ENCODE measurements at places on chromosomes 2 and 18.

DNA sequence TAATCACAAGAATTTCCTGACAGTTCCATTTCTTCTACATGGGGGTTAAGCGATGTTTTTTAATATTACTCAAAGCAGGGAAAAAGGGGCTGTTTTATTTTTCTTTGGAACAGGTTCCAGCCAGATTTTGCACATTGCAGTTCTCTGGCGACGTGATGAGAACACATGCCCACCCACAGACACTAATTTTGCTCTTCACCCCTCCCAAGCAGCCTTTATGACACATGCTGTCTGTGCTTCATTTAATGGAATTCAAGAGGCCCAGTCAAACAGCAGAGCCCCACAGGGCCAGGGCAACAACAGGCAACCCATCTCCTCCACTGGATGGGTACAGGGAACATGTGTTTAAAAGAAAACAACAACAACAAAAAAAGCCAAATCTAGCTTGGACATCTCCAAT, 70.8 kb downstream of the SPRED2 start:
- DNase-seq, result peak; percentile 67

GRCh38 chr2:56195563-56195962, 11.8 kb downstream of the CCDC85A start:
- DNase-seq, result peak; percentile 39

DNA sequence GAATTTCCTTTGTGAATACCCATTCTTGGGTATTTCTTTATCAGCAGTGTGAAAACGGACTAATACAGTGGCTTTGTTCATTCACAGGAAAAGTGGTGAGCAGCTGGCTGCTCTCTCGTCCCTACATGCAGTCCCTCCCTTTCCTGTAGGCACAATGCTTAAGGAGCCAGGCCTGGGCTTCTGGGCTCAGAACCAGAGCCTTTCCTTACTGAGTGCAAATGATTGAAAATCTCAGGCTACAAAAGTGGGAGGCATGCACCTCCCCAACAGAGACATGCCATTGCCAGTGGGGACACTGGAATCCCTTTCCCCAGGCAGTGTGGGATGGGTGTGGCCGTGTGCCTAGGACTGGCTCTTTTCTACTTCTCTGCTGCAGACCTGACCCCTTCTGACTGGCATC, 61.3 kb downstream of the MCFD2 start:
- DNase-seq, result no peak

- DNase-seq, result no peak
Measured at GRCh38 chr2:57962861-57963260, 83.7 kb upstream of the VRK2 start.

- peak; percentile 57 for DNase-seq
Measured at GRCh38 chr2:85215448-85216401, 82.5 kb downstream of the TCF7L1 start.

DNA sequence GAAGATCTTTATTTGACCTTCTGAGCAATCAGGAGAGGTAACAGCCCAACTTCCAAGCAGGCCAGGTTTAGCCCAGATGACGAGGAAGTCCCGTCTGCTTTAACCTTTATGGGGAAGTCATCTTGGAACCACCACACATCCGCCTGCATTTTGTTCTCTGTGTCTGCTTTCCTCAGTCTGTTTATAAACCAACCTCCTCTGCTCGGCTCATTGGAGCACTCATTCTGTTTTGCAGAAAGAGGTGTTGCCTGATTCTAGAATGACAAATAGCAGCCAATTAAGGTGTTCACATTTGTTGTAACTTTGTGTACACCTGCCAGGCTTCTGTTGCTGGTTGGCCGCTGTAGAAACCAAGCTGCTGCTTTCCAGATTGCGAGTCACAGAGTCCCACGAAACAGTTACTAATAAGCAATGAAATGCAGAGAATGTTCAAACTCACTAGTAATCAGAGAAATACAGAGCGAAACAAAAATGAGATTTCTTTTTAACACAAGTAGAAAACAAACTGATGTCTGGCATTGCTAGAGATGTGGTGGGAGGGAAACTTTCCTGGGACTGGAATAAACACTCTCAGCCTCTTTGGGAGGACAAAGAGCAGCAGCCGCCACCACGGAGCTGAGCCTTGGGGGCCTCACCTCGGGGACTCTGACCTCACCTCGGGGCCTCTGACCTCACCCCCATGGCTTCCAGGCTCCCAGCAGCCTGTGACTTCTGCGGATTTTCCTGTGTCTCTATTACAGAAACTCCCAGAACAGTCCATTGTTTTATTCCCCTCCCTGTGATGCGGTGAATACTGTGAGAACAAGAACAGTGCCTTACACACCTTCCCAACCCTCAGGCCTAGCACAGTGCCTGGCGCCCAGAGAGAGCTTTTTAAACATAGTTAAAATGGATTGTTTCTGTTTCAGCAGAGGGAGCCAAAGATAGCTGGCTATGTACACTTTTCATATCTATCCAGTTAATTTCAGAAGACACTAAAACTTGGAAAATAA, 64.0 kb downstream of the MBP start:
- DNase-seq, result peak; percentile 59

DNA sequence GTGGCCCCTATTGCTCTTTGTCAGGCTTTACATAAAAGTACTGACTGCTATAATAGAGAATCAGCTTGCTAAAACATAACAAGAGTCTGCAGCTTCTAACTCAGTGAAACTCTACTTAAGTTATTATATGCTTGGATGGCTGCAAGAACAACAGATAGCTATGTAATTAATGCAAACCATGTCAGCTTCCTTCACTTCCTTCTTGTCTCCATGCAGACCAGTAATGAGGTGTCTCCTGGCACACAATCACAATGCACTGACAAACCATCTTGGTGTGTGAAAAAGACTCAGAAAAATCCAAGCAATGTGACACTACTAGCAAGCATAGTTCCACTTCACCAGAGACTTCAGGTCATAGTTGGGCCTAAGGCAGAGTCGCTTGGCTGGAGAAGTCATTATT, 2068.9 kb upstream of the PIK3C3 start:
- no peak for DNase-seq

DNA sequence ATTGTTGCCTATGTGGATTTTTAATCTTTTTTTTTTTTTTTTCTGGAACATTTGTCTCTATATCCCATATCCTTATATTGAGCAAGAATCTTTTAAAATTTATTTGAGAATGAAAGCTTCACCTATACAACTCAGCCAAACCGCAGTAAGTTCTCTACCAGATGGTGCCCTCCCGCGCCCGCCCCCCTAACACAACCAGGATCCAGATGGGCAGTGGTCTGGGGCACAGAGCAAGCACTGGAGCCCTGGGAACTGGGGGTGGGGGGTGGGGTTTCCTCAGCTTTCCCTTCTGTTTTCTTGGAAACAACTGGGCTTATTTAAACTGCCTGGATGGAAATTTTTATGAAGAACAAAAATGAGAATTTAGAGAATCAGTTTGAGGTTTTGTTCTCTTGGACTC, 74.6 kb downstream of the ACAA2 start:
- no peak for DNase-seq

- DNase-seq, result peak; percentile 56
Measured at GRCh38 chr2:27370816-27371620, 602 bp downstream of the SNX17 start.

GRCh38 chr2:108594982-108595464, 60.8 kb downstream of the LIMS1 start:
- DNase-seq, result peak; percentile 98

DNA sequence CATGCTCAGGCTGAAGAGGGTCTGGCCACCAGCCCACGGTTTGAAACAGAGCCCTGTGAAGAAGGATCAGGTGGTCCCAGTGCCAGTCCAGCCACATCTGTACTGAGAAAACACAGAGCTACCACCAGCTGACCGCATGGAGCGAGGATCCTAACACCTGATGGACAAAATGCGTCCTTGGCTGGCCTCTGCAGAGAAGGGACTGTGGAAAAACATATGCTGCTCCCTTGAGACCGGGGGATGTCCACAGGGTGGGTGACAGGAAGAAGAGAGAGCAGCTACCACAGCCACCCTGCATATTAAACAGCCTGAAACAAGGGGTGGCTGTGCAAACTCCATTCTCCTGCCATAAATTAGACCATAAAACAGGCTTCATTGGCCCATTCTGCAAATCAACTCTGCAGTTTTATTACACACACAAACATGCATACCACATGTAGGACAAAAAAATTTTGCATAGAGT, 137.2 kb downstream of the BCL2 start:
- no peak for DNase-seq

- no peak for DNase-seq
Measured at GRCh38 chr2:39264733-39265132, 21.0 kb upstream of the CDKL4 start.

GRCh38 chr2:38750011-38750890, 910 bp downstream of the SRSF7 start:
- no peak for DNase-seq

GRCh38 chr2:133635131-133635530, 66.9 kb upstream of the NCKAP5 start:
- peak; percentile 24 for DNase-seq

- DNase-seq, result peak; percentile 17
Measured at GRCh38 chr2:234191819-234192407, 141.4 kb downstream of the SPP2 start.

DNA sequence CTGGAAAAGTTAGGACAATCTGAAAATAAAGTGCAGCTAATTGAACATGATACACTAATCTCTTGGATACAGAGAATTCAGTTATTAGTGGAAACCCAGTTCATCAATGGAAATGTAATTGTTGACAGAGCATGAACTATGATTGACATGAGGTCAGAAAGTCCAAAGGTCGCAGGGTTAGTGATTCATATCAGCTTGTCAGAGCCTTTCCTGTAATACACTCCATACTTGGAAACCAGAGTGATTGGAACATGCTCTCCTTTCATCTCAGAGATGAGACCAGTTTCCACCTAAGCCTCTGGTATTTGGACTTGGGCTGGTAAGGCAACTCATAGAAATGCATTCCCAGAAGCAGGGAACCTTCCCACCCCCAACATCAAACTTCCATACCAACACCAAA, 8.5 kb upstream of the NCKAP5 start:
- no peak for DNase-seq

Measured in EL (cell line).